ENCODE measurements at places on chromosomes 7 and 10.
A peak's percentile ranks its signal among the peaks of the same experiment; 100 is the strongest.

DNA sequence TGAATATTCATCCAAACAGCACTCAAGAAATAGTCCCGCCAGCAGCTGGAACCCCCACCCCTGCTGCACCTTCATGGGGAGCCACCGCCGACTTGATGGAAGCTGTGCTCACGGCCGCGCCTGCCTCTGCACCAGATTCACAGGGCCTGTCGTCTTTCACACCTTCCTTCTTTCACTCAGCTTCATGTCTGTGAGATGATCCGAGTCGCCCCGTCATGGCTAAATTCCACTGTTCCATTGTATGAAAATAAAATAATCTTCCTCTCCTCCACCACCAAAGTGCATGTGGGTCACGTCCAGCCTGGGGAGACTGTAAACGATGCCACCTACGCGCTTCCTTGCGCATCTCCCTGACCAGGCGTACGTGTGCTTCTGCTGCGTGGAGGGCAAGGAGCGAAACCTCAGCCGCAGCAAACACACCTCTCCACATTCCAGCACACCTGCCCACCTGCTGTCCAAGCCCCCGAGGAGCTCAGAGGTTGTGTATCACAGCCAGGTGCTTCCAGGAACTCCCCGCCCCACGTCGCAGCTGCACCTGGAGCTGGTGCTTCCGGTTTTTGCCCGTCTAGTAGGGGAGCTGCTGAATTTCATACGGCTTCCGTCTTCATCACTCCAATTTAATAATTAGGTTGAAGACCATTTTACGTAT is 137.0 kb downstream of the PTPRN2 start:
- DNase-seq: no peak

GRCh38 chr10:75231672-75232581 is 3.8 kb downstream of the COMTD1 start:
- DNase-seq: no peak

DNA sequence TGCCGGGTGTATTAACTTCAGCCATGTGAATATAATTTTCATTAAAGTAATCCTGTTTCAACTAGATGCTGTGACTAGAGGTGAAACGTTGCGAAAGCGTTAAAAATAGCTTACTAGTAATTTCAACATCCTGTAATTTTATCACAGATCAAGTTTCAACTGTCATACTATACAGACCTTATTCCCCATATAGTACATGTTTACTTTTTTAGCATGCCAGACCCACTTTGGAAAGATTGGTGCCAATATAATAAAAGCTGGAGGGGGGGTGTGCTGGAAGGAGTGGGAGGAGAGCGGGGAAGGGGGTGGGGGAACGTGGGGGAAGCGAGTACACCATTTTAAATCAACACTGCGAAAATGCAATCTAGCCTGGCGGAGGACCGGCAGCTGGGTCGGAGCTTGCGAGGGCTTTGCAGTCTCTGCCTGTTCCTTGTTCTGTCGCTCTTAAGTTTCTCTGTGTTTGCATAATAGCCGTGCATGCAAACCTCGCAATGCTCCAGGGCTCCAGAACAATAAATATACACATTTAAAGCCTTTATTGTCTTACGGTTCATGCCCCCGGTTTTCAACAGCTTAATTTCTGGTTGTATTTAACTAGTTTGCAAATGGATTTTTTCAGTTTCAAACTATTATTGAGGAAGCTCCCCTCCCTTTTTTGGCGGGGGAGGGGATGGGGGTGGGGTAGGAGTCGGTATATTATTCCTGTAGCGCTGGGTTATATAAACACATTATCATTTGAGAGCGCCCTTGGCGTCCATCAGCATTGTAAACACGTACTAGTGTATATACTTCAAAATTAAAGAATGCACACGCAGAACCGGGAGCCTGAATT is 1.3 kb upstream of the ARID5B start:
- DNase-seq: peak; percentile 53

- peak; percentile 75 for DNase-seq
Observed at GRCh38 chr10:62038609-62039190, 137.2 kb downstream of the ARID5B start.

- no peak for DNase-seq
Observed at GRCh38 chr10:80443531-80443974, 10.6 kb upstream of the TSPAN14 start.

- DNase-seq: peak; percentile 14
Observed at GRCh38 chr7:28017372-28017771, 163.2 kb downstream of the JAZF1 start.

DNA sequence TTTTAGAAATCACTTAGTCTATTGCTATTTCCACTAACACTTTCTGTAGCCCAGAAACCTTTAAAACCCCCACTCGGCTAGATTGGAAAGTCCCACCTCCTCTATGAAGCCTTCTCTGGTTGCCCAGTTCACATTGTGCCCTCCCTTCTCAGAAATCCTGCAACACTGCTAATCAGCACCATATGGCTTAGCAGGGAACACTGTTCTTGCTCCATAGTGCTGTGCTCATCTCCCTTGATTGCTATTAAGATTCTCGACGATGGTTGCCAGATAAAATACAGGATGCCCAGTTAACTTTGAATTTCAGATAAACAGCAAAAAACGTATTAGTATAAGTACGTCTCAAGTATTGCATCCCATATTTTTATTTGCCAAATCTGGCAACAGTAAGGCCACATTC is 40.1 kb upstream of the XPNPEP1 start:
- DNase-seq: no peak

DNA sequence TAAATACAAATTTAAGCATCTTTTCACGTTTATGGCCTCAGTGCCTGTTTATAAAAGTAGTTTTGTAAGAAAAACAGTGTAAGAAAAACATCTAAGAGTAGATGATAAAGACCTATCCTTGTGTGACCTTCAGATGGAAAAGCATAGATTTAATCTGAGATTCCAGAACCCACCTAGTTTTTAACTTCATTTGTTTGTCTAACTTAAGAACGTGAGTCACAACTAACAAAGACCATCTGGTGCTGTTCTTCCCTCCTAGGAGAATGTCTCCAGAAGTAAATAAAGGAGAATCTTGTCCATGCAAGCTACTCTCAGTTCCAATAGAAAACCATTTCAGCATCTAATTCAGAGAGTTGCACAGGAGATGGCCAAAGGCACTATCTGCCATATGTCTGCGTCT is 265.4 kb upstream of the C7orf33 start:
- DNase-seq: no peak

DNA sequence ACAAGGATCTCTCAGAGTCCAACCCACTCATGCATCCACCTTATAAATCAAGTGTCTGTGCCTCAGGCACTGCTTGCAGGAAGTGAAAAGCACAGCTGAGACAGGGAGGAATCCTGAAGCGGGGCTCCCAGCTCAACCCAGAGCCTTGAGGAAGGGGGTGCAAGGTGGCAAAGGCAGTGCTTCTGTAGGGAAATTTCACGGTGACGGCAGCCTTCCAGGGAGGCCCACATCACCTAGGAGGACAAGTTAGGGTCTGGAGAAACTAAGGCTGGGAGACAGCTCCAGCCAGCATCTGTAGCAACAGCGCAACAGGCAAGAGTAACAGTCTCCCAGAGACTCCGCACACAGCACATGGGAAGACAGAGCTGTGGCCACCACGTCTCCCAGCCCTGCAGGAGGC is 2.7 kb downstream of the AOC1 start:
- no peak for DNase-seq

DNA sequence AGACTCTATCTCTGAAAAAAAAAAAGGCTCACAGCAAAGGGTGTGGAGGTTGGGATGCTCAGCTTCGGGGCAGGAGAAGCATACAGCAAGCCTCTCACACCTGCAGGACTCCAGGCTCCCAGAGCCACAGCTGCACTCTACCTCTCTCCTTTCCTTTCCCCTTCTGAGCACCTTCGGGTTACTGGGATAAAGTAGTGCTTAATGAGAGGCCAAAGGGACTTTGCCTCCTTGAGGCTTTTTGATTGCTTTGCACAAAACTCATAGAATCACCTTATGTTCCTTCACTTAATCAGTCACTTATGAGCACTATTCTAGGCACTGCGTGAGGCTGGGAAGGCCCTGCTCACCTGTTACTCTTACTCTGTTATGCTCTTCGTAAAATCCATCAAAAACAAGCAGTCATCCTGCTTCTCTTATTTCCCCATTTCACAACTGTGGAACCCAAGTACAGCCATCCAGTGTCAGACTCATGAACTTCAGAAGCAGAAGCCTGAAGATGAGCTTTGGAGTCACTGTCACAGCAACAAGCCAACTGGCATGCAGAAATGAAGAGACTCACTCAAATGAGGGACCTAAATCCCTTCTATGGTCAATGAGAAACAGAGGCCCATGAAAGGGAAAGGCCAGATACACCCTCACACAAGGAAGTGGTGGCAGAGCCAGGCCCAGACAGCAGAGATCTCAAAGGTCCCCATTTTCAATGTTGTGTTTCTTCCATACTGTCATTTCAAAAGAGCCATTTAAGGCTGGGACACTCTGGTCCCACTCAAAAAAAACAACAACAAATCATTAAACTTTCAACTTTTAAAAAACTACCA is 205.4 kb downstream of the KCNMA1 start:
- no peak for DNase-seq

DNA sequence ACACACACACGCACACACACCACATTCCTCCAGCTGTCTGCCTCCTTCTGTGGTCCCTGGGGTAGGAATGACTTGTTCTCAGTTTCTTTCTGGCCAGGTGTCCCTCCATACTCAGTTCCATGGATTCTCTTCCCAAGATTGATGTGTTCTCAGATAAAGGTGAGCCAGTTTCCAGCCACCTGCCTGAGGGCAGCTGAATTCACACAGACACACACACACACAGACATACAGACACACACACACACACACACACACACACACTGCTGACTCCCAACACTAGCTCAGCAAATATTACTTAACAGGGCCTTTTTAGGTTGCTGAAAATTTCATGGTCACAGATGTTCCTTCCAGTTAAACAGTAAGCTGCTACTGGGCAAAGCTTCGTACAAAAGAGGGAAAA is 45.4 kb upstream of the GDF10 start:
- no peak for DNase-seq

DNA sequence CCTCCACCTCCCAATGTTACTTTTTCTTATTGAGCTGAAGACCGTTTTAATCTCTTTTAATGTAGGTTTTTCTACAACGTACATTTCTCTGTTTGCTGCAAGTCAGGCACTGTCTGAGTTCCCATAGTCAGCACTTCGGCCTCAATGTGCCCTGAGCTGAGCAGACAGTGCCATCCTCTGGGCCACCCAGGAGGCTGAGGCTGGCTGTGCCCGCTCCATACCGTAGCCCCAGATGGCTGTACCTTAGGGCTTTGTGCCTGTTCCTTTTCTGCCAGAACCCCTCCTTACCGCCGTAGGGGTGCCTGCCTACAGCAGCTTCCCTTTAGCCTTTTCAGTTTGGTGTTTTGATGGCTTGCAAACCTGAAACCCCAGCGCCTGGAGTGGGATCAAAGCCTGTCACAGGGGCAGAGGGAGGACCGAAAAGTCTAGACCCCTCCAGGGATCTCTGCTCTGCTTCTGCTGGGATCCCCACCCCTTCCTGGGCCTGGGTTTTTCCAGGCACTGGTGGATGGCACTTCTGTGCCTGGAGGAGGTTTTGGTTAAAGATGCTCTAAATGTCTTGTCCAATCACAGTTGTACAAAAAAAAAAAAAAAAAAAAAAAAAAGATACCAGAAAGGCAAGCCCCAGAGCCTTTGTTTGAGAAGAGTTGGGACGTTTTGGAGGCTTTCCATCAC is 9.0 kb downstream of the AGAP3 start:
- no peak for DNase-seq

- DNase-seq: peak; percentile 41
Observed at GRCh38 chr7:79927116-79927515, 207.5 kb upstream of the GNAI1 start.

GRCh38 chr10:22478555-22479334 is 133.4 kb downstream of the SPAG6 start:
- DNase-seq: no peak

DNA sequence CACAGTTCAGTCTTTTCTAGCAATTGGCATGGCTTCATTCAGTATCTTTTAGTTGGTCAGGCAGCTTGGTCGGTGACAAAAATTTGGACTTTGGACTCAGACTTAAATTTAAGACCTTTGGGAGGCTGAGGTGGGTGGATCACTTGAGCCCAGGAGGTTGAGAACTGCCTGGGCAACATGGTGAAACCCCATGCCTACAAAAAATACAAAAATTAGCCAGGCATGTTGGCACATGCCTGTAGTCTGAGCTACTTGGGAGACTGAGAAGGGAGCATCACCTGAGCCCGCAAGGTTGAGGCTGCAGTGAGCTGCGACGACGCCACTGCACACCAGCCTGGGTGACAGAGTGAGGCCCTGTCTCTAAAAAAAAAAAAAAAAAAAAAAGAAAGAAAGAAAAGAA is 19.5 kb upstream of the ITPRID1 start:
- DNase-seq: no peak

DNA sequence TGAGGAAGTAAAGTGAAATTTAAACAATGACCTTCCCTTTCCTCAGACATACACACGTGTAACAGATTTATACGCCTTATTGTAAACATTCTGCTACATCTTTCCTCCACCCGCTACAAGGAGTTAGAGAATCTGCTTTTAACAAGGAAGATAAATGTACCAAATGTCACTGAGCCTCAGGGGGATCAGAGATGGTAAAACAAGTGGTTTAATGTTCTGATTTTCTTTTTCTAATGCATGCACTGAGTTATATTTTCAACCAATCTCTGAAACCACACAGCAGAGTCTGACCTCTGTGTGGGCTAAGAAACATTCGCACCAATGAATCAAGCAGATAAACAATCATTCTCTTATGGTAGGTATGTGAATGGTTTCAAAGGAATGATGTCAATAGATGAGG is 599.5 kb downstream of the ARL4A start:
- DNase-seq: no peak

DNA sequence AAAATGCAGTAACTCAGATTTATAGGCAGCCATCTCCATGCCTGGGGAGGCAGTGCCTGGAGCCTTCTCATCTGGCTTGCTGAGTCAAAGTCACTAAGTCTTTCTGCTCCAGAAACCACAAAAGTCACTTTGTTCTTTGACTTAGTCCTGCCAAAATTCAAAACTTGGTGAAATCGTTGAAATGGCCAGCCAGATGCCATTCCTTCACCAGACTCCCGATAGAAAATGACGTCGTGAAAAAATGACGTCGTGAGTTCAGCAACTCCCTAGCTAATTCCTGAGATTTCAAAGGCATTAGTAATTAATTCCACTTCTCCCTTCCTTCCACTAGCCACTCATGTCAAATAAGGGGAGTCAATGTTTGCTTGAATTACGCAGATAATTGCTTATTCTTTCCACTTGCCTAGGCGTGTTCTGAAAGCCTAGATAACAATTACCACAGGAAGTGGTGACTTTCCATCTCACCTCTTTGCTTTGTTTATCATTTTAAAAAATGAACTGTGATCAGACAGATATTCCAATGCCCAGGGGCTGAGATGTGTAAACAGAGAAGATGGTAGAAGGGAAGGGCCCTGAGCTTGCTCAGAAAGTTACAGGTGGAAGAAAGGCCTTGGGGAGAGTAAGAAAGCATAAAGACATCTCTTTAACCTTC is 48.5 kb upstream of the OSBPL3 start:
- DNase-seq: peak; percentile 76

- DNase-seq: no peak
Observed at GRCh38 chr7:103297837-103298179, 573 bp downstream of the PMPCB start.

- peak; percentile 81 for DNase-seq
Observed at GRCh38 chr7:44637788-44638594, 31.6 kb downstream of the OGDH start.

GRCh38 chr7:77830649-77831355 is 32.2 kb downstream of the PHTF2 start:
- DNase-seq: no peak

- no peak for DNase-seq
Observed at GRCh38 chr10:78526347-78526746, 492.7 kb downstream of the RPS24 start.

GRCh38 chr7:93923296-93923695 is 1.8 kb downstream of the GNG11 start:
- no peak for DNase-seq

- DNase-seq: no peak
Observed at GRCh38 chr7:142581341-142581740, 167.9 kb upstream of the PRSS1 start.
